Activated CD4-positive, alpha-beta T cell treated with anti-CD3 and anti-CD28 coated beads for 1 hour (primary cell): ENCODE measurements at places on chromosomes 2 and 18.

DNA sequence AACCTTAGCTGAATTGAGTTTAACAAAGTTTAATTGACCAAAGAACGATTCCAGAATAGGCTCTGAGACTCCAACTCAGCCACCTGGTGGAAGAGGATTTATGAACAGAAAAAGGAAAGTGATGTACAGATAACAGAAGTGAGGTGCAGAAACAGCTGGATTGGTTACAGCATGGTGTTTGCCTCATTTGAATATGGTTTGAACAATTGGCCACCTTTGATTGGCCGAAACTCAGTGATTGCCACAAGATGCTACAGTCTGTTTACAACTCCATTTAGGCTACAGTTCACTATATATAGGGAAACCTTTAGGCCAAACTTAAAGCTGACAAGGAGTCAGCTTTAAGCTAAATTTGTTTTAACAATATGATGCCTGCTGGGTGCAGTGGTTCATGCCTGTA lies 28.1 kb upstream of the SLC35G4 start:
- no peak for DNase-seq

- no peak for DNase-seq
Observed at GRCh38 chr2:21234001-21234400, 110.2 kb downstream of the TDRD15 start.

GRCh38 chr2:232275670-232276069 lies 102.9 kb upstream of the ALPP start:
- DNase-seq, result no peak

- DNase-seq, result no peak
Observed at GRCh38 chr2:45769854-45770576, 118.5 kb downstream of the PRKCE start.
